ENCODE measurements at places on chromosomes 12 and 14. TPM values are rescaled to one million over a fixed set of nuclear protein-coding genes. Genes with fewer than 3 reads are reported as not detected.
A peak's percentile ranks its signal among the peaks of the same experiment; 100 is the strongest.

SRSF5 gene
- 265 TPM for total RNA-seq

LRRIQ1 gene
- total RNA-seq = not detected

RFX4 gene
- not detected for total RNA-seq

DCP1B gene
- total RNA-seq = 16.1 TPM

CFAP54 gene
- total RNA-seq = 0.44 TPM

CMKLR1 gene
- total RNA-seq = not detected

PRICKLE1 gene
- total RNA-seq = 0.30 TPM

DNA sequence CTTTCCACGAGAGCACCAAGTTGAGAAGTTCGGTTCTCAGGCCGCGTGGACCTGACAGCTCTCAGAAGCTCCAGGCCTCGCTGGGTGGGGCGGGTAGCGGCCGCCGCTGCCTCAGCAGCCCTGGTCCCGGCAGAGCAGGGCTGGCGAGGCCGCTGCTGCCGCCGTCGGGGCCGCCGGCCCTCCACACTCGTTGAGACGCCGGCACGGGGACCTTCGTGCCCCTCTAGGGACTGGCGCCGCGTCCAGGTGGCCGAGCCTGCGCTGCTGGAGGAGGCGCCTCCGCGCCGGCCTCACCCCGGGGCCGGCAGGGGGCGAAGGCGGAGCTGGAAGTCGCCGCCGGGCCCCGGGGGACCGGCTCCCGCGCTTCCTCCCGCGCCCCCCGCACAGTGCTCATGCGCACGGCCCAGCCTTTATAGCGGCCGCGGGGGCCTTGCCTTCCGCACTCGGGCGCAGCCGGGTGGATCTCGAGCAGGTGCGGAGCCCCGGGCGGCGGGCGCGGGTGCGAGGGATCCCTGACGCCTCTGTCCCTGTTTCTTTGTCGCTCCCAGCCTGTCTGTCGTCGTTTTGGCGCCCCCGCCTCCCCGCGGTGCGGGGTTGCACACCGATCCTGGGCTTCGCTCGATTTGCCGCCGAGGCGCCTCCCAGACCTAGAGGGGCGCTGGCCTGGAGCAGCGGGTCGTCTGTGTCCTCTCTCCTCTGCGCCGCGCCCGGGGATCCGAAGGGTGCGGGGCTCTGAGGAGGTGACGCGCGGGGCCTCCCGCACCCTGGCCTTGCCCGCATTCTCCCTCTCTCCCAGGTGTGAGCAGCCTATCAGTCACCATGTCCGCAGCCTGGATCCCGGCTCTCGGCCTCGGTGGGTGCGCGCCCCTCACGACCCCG is at the start of gene COCH:
TSS of gene COCH (plus strand) at position 440 of the 879 bp plus-strand sequence. CDS start at position 820, 380 bp downstream.
- H3K4me3 ChIP-seq = peak within 1 kb of the TSS; percentile 66
- H3K27ac ChIP-seq = no peak within 1 kb of the TSS
- no peaks in the 10 kb centered on the region for H3K36me3 ChIP-seq
- peaks cover 42% of the 10 kb centered on the region for H3K27me3 ChIP-seq

DNA sequence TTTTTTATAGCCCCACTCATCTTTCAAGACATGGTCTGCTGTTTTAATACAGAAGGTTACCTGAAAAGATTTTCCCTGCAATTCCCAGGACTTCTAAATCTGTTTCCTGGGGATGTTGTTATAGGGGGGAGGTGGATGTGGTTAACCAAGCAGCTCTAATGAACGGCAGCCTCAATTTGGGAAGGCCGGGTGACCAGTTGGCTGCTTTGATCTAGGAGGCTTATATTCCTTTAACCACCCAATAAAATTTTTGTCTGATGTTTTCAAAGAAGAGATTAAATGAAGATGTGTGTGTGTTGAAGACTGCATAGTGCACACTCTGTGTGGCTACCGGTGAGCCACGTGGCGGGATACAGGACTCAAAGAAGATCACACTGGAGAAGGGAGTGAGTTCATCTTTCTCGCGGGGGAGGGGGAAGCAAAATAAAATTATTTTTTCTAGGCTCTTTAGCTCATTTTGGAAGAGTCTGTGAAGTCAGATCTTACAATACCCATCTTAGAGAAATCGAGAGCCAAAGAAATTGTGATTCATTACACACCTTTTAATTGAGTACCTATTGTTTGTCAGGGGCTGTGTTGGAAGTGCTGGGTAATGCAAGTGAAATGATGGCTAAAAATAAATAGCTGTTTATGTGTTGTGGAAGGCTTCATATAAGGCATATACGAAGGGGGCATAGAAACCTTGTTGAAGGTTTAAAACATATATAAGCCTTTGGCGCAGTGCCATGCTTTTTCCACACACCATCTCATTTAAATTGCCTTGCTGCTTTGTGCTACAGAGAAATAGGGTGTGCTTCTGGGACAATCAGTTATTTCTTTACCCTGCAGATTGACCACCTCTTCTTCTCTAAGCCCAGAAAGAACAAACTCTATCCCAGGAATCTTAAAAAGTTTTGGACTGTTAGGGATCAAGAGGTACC is 18.5 kb downstream of the ELK3 start:
- H3K36me3 ChIP-seq = peaks cover 22% of the 10 kb centered on the region
- peak; percentile 50 for DNase-seq
- peak overlapping the region; percentile 87 for H3K27ac ChIP-seq
- no peaks in the 10 kb centered on the region for H3K27me3 ChIP-seq

- no peak within 1 kb of the TSS for H3K4me3 ChIP-seq
- H3K27ac ChIP-seq = no peak within 1 kb of the TSS
- H3K36me3 ChIP-seq = no peaks in the 10 kb centered on the region
- DNase-seq = no peak
These were observed at the start of gene GPHB5 for GRCh38 chr14:63318835-63319234. Gene GPHB5 (minus strand): TSS chr14:63318935. CDS start chr14:63317849, 1,086 bp downstream.

- no peak overlapping the region for H3K4me3 ChIP-seq
- no peak overlapping the region for H3K27ac ChIP-seq
- peaks cover 3% of the 10 kb centered on the region for H3K27me3 ChIP-seq
- H3K4me1 ChIP-seq = no peaks in the 10 kb centered on the region
These were observed 292.1 kb upstream of the CLEC14A start for GRCh38 chr14:38547961-38548490.

- H3K36me3 ChIP-seq = peaks cover 29% of the 10 kb centered on the region
- no peak for DNase-seq
- H3K4me1 ChIP-seq = peaks cover 39% of the 10 kb centered on the region
- no peak overlapping the region for H3K27ac ChIP-seq
These were observed 1.5 kb upstream of the VAMP1 start for GRCh38 chr12:6471989-6472360.

- no peak for DNase-seq
- no peak overlapping the region for H3K4me3 ChIP-seq
- peaks cover under 1% of the 10 kb centered on the region for H3K4me1 ChIP-seq
These were observed 87.6 kb downstream of the GCH1 start for GRCh38 chr14:54815016-54815415.

DNA sequence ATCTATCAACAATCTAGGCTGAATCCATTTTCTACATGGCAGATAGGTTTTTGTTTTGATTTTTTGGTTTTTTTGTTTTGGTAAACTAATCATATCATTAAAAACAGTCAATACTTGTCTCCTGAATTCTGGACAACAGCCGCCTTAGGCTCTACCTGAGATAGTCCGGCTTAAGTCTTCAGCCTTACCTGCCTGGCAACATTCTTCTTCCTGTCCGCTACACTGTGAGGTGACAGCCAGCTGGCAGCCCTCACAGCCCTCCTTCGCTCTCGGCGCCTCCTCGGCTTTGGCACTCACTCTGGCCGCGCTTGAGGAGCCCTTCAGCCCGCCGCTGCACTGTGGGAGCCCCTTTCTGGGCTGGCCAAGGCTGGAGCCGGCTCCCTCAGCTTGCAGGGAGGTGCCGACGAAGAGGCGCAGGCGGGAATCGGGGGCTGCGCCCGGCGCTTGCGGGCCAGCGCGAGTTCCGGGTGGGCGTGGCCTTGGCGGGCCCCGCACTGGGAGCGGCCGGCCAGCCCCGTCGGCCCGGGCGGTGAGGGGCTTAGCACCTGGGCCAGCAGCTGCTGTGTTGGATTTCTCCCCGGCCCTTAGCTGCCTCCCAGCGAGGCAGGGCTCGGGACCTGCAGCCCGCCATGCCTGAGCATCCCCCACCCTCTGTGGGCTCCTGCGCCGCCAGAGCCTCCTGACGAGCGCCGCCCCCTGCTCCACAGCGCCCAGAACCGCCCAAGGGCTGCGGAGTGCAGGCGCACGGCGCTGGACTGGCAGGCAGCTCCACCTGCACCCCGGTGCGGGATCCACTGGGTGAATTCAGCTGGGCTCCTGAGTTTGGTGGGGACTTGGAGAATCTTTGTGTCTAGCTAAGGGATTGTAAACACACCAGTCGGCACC is 49.0 kb downstream of the MDGA2 start:
- H3K36me3 ChIP-seq = peaks cover 2% of the 10 kb centered on the region
- no peak overlapping the region for H3K4me3 ChIP-seq
- H3K27me3 ChIP-seq = no peaks in the 10 kb centered on the region
- no peak overlapping the region for H3K27ac ChIP-seq
- DNase-seq = no peak

DNA sequence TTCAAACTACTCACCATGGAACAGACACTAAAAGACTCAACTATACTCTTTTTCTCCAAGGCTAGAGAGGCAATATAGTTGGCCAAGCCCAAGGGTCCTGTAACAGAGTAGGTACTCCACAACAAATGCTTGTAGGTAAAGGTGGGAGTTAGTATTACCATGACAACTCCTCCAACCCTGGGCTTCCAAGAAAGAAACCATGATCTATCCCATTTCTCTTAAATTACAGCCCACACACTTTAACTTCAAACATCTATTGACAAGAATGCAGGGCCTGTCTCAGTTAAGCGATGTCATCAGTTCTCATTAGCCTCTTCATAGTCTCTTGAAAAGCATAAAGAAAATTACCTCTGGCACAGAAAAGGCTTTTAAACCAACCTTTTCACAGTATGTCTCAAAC is 25.0 kb downstream of the ERH start:
- no peak overlapping the region for H3K4me3 ChIP-seq
- peak overlapping the region; percentile 78 for H3K27ac ChIP-seq
- no peak for DNase-seq
- peaks cover 40% of the 10 kb centered on the region for H3K36me3 ChIP-seq
- peaks cover 16% of the 10 kb centered on the region for H3K4me1 ChIP-seq

- peaks cover 14% of the 10 kb centered on the region for H3K36me3 ChIP-seq
- no peak overlapping the region for H3K27ac ChIP-seq
- no peaks in the 10 kb centered on the region for H3K27me3 ChIP-seq
- DNase-seq = no peak
- no peak overlapping the region for H3K4me3 ChIP-seq
- H3K4me1 ChIP-seq = peaks cover 19% of the 10 kb centered on the region
These were observed 30.4 kb downstream of the CCDC92 start for GRCh38 chr12:123942238-123942653.

DNA sequence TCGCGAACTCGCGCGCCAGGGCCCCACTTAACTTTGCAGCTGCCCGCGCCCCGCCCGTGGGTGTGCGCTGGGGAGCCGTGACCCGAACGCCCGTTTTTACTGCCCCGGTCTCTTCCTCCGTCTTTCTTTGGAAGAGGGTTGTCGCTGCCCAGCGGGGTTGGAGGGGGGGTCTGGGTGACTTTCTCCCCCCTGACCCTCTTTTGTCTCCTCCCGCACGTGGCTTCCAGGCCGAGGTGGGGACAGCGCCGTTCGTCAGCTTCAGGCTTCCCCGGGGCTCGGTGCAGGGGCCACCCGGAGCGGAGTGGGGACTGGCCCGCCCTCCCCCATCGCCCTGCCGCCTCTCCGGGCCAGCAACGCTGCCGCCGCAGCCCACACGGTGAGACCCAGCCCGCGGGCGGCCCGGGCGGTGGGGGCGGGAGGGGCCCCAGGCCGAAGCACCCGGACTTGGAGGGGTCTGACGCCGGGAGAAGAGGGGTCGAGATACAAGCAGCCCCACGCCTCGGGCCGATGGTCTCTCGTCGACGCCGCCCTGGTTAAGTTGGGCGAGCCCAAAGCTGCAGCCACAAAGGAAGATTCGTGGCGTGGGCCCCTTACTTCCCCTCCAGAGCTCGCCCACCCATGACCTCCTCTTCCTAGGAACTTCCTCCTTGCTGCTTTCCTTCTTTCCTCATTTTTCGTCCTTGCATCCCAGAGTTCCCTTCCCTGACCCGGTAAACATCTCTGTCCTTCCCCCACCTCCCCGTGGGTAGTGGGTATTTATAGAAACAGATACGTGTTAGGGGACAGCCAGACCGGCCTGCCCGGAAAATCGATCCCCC is 1.2 kb downstream of the DYRK2 start:
- H3K4me1 ChIP-seq = peaks cover 56% of the 10 kb centered on the region
- H3K27ac ChIP-seq = peak overlapping the region; percentile 96
- peak; percentile 60 for DNase-seq
- H3K36me3 ChIP-seq = peaks cover 29% of the 10 kb centered on the region

DNA sequence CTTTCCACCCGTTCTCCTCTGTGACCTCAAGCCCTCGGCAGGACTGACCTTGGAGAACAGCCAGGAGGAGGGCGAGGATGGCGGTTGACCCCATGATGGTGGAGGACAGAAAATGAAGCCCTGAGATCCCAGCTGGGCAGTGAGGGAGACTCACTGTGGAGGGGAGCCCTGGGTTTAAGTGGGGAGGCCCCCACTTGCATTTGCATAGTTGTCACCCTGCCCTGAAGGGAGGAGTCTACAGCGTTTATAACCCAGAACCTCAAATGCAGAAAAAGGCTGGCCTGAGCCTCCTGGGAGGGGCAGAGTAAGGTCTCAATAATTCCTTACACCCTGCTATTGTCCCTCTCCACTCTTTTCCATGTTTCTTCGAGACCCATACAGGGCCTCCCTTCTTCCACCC is 1052.7 kb downstream of the TMEM121 start:
- H3K27me3 ChIP-seq = peaks cover 4% of the 10 kb centered on the region
- no peaks in the 10 kb centered on the region for H3K36me3 ChIP-seq
- H3K4me1 ChIP-seq = no peaks in the 10 kb centered on the region
- H3K4me3 ChIP-seq = no peak overlapping the region
- DNase-seq = no peak

DNA sequence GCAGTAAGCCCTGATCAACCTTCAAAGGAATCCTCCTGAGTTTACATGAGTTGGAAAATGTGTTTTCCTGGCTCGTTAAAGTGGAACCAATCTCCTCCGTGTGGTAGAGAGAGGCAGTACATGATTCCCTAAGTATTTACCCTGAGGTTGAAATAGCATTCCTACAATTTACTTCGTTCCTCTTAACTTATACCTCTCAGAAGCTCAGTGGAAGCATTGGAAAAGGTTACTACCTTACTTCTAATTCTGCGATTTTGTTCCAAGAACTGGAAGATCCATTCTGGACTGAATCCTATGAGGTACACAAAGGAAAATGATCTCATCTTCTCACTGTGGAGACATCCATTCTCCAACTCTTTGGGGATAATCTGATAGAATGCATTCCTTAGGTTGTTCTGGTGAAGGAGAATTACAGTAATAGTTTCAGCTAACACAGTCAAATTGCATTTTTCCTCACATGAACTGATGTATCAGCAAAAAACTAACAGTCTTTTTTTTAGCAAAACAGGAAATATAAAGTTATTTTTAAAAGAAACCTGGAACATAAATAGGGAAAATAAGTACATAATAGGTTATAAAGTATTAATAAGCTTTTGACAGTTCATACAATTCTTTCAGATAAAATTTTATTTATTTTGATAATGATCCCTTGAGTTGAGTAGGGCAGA is 475.6 kb downstream of the PDZRN4 start:
- no peak for DNase-seq
- H3K4me1 ChIP-seq = no peaks in the 10 kb centered on the region
- no peak overlapping the region for H3K27ac ChIP-seq
- H3K36me3 ChIP-seq = no peaks in the 10 kb centered on the region
- no peak overlapping the region for H3K4me3 ChIP-seq

All from activated CD4-positive, alpha-beta T cell treated with anti-CD3 and anti-CD28 coated beads for 36 hours (primary cell).